Stimulated activated CD4-positive, alpha-beta T cell treated with anti-CD3 and anti-CD28 coated beads, Interleukin-15, amount 100 ng/mL, for 1 hour (primary cell): ENCODE measurements at places on chromosomes 6 and 20.
A peak's percentile ranks its signal among the peaks of the same experiment; 100 is the strongest.

GRCh38 chr6:154874773-154875592 is 120.1 kb upstream of the TIAM2 start:
- no peak for DNase-seq

GRCh38 chr20:62872184-62872847 is 10.7 kb upstream of the TCFL5 start:
- no peak for DNase-seq

- no peak for DNase-seq
These were observed 92.7 kb downstream of the SLX4IP start for GRCh38 chr20:10527781-10528180.

- no peak for DNase-seq
These were observed 30.9 kb downstream of the MKKS start for GRCh38 chr20:10402938-10403608.

GRCh38 chr6:25882051-25882496 is 8.0 kb upstream of the SLC17A3 start:
- DNase-seq: peak; percentile 3

DNA sequence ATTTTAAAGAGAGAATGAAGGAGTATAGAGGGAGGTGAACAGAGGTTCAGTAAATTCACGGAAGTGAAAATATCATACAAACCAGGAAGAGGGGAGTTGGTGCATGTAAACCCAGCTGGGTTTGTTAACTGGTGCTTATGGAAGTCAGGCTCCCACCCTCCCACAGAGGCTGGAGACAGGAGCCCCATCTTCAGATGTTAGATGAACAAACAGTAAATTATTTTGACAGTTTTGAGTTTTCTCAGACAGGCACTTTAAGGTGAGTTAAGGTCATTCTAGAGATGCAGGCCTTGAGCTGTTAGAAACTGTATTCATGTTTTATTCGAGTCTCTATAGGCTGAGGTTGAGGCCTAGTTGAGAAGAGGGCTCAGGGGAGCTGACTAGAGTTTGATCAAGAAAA is 41.8 kb upstream of the FUCA2 start:
- no peak for DNase-seq
